ENCODE measurements at places on chromosomes 3 and 15. TPM values are rescaled to one million over a fixed set of nuclear protein-coding genes. Genes with fewer than 3 reads are reported as not detected.

GRCh38 chr3:62586356-62586755, 213.0 kb upstream of the FEZF2 start:
- H3K4me1 ChIP-seq, result no peaks in the 10 kb centered on the region
- no peaks in the 10 kb centered on the region for H3K36me3 ChIP-seq
- no peak for DNase-seq

Gene PRC1
- total RNA-seq, result 30.3 TPM

DNA sequence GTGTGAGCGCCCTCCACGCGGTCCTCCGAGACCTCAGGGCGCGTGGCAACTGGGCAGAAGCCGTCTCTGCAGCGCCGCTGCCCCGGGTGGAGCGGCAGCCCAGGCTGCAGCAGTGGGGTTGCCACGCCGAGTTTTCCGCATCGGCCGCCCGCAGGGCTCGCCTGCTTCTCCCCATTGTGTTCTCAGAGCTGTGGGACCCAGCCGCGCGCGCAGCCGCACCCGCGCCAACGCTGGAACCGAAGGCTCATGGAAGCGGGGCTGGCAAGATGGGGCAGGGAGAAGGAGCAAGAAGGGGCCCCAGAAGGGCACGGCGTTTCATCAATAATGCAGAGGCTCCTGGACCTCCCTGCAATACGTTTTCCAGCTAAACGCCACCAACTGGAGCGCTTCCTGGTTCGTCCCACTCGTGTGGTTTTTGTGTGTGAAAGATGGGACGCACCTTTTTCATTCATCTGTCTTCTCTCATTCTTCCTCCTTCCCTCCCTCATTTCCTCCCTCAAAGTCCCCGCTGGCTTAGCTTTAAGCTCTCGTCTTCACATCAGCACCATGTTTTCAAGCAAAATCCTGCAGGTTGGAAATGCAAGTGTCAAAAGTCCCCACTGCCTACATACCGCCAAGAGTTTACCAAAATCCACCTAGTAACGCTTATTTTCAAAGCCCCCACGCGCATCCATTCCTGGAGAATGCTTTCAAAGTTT, 1.2 kb downstream of the ROBO1 start:
- H3K27ac ChIP-seq, result no peak overlapping the region
- H3K4me1 ChIP-seq, result no peaks in the 10 kb centered on the region
- H3K4me3 ChIP-seq, result no peak overlapping the region
- H3K36me3 ChIP-seq, result no peaks in the 10 kb centered on the region
- H3K27me3 ChIP-seq, result no peaks in the 10 kb centered on the region

Gene AHSG
- not detected for total RNA-seq

DNA sequence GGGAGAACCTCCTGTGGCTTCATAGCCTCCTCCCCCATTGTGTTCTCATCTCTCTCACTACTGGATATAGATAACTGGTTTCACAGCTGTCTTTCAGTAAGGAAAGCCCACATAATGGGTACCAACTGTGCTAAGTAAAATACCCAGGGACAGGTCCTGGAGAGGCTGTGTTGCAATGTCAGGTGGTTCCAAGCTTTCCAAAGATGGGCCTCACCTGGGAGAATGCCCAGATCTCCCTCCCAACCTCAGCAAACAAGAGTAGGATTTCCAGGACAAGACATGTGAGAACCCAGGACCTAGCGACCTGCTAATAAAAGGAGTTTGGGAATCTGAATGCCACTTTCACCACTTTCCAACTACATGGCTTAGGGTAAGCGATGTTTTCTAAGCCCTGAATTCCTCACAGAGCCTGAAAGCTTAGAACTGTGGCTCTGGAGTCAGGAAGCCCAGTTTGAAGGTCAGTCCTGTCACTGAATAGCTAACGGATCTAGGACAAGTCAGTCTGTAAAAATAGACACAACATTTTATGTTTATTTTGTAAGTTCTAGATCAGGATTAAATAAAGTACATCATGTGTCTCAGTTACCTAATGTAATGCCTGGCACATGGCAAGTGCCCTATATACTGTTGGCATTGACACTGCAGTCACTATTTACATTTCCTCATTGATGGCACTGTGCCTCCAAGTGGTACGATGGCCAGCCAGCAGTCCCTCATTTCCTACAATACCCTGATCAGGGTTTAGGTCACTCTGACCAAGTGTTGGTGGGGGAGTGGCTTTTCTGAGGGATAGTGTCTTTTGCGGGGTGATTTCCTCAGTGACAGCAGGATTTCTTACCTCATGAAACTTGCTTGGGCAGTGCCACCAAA, 11.9 kb downstream of the CERS3 start:
- no peaks in the 10 kb centered on the region for H3K36me3 ChIP-seq
- H3K4me1 ChIP-seq, result no peaks in the 10 kb centered on the region
- H3K27ac ChIP-seq, result no peak overlapping the region
- H3K4me3 ChIP-seq, result no peak overlapping the region
- H3K27me3 ChIP-seq, result no peaks in the 10 kb centered on the region
- no peak for DNase-seq

Gene PLA2G4D
- total RNA-seq, result not detected

Gene ERICH6
- total RNA-seq, result not detected

GRCh38 chr3:115228266-115228665, 81.2 kb upstream of the ZBTB20 start:
- no peaks in the 10 kb centered on the region for H3K27me3 ChIP-seq
- H3K36me3 ChIP-seq, result no peaks in the 10 kb centered on the region
- no peak for DNase-seq

Gene CYP1A2
- total RNA-seq, result not detected

- no peaks in the 10 kb centered on the region for H3K36me3 ChIP-seq
- DNase-seq, result no peak
- H3K4me3 ChIP-seq, result no peak overlapping the region
These were observed 765.9 kb downstream of the NR2F2 start for GRCh38 chr15:97096303-97096835.

GRCh38 chr3:126792998-126793397, 89.0 kb downstream of the CHCHD6 start:
- no peaks in the 10 kb centered on the region for H3K36me3 ChIP-seq
- H3K27ac ChIP-seq, result no peak overlapping the region
- H3K27me3 ChIP-seq, result no peaks in the 10 kb centered on the region
- no peak for DNase-seq

- no peak for DNase-seq
- no peaks in the 10 kb centered on the region for H3K4me1 ChIP-seq
- no peaks in the 10 kb centered on the region for H3K27me3 ChIP-seq
These were observed 1090.2 kb downstream of the PLOD2 start for GRCh38 chr3:145070795-145071194.

Gene LIPH
- total RNA-seq, result 26.7 TPM

Gene MEX3B
- not detected for total RNA-seq

Gene C3orf22
- not detected for total RNA-seq

GRCh38 chr15:63232405-63232804, 43.0 kb downstream of the RAB8B start:
- no peak overlapping the region for H3K27ac ChIP-seq
- H3K4me1 ChIP-seq, result peaks cover 13% of the 10 kb centered on the region
- no peaks in the 10 kb centered on the region for H3K27me3 ChIP-seq
- H3K4me3 ChIP-seq, result no peak overlapping the region
- no peaks in the 10 kb centered on the region for H3K36me3 ChIP-seq
- DNase-seq, result no peak

DNA sequence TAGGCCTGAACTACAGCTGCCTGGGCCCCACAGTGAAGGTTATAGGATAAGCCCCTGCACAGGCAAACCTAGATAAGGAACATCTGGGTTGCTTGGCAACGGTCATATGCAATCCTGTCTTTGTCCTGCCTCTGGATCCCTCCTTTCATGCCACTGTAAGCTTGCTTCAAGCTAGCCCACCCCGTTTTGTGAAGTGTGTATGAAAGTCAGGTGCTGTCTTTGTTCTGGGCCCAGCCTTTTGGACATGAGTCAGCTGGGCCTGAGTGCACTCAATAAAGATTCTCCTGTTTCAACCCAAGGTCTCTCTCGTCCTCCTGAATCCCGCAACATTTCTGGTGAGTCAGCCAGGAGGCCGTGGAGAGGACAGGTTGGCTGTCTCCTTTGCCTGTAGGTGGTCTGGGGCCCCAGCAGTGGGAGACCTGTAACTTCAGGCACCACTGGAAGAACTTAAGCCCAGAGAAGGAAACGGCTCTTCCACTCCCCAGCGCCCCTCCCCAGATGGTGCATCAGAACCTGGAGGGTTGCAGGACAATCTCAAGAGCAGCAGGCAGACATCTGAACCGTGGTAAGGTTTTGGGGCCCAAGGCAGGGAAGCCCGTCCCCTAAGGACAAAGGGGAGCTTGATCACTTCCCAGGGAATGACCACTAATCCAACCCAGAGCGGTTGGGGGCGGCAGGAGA, 8.3 kb upstream of the SLC9C1 start:
- no peak overlapping the region for H3K4me3 ChIP-seq
- no peak for DNase-seq
- no peaks in the 10 kb centered on the region for H3K4me1 ChIP-seq
- H3K27ac ChIP-seq, result no peak overlapping the region

- no peak overlapping the region for H3K4me3 ChIP-seq
- no peak overlapping the region for H3K27ac ChIP-seq
- no peak for DNase-seq
- H3K4me1 ChIP-seq, result no peaks in the 10 kb centered on the region
- no peaks in the 10 kb centered on the region for H3K36me3 ChIP-seq
These were observed 194.0 kb downstream of the SSR3 start for GRCh38 chr3:156360963-156361362.

- no peak overlapping the region for H3K27ac ChIP-seq
- H3K27me3 ChIP-seq, result no peaks in the 10 kb centered on the region
- no peaks in the 10 kb centered on the region for H3K4me1 ChIP-seq
- peak; percentile 10 for DNase-seq
- no peak overlapping the region for H3K4me3 ChIP-seq
These were observed 21.2 kb downstream of the LRRC2 start for GRCh38 chr3:46544771-46545503.

Gene LYZL4
- not detected for total RNA-seq

Gene DHFR2
- total RNA-seq, result 5.2 TPM

- no peak for DNase-seq
- no peak overlapping the region for H3K27ac ChIP-seq
- H3K27me3 ChIP-seq, result no peaks in the 10 kb centered on the region
These were observed 15.1 kb downstream of the CLDN1 start for GRCh38 chr3:190307164-190307545.

GRCh38 chr3:157089455-157090221, 70.3 kb downstream of the CCNL1 start:
- peak overlapping the region; percentile 69 for H3K4me3 ChIP-seq
- H3K27me3 ChIP-seq, result no peaks in the 10 kb centered on the region
- no peaks in the 10 kb centered on the region for H3K36me3 ChIP-seq
- H3K4me1 ChIP-seq, result no peaks in the 10 kb centered on the region

Gene CHRNB4
- not detected for total RNA-seq

DNA sequence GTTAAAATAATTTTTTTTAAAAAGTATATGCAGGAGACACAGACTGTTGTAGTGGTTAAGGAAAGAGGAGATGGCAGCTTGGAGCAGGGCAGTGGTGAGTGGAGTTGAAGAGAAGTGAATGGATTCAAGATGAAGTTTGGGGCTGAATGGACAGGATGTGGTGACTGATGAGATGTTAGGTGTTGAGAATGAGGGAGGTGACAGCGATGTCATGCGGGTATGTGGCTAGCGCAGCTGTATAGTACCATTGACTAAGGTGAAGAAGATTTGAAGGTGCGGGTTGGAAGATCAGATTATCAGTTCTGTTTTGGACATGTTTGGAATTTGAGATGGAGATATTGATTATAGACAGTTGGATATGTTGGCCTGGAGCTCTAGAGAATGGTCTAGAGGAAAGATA, 20.1 kb downstream of the FBXO22 start:
- no peak overlapping the region for H3K27ac ChIP-seq
- H3K36me3 ChIP-seq, result no peaks in the 10 kb centered on the region
- no peaks in the 10 kb centered on the region for H3K4me1 ChIP-seq
- DNase-seq, result no peak
- H3K27me3 ChIP-seq, result no peaks in the 10 kb centered on the region
- H3K4me3 ChIP-seq, result no peak overlapping the region

Gene MORF4L1
- total RNA-seq, result 90.8 TPM

DNA sequence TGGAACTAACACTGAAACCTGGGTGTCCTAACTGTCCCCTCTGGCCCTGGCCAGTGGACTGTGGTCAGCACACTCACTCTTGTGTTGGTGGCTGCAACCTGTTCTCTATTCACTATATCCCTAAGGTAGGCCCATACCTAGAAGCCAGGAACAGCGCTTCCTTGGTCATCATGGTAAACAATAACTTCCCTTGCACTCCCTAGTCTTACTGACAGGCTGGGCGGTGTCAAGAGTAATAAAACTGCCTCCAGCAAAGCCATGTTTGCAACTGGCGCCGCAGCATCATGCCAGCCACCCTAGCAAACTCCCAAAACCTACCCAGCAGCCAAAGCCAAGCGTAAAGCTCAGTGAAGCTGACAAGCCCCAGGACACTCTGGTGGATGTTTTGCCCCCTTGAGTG, 63.1 kb upstream of the TSEN2 start:
- H3K36me3 ChIP-seq, result no peaks in the 10 kb centered on the region
- no peak overlapping the region for H3K27ac ChIP-seq
- H3K4me3 ChIP-seq, result no peak overlapping the region
- no peak for DNase-seq

Gene SPINK8
- not detected for total RNA-seq

GRCh38 chr3:123632161-123632655, 47.4 kb upstream of the HACD2 start:
- no peak overlapping the region for H3K4me3 ChIP-seq
- no peaks in the 10 kb centered on the region for H3K36me3 ChIP-seq

DNA sequence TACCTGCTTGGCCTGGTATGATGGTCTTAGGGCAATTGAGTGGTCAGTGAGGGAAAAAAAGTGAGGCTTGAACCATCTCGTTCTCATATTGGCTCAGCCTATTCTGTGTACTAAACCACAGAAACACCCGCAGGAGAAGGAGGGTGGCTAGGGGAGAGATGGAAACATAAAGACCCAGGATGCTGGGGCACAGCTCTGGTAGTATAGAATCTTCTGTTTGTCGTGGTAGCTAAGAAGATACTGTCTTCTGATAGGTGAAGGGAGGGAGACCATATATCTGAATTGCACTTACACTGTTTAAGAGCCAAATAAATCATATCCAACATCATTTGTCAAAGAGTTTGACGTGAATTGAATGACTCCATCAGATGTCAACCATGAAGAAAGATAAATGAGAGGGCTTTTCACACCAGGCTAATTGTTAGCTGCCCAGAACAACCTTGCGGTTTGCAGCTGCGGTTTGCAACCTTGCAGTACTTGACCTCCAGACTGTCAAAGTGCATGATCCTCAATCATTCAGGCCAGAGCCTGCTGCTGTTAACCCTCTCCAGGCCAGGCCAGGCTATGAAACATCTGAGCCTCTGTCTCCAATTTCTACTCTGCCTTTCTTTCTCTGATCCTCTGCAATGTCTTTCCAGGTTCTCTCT, 40.9 kb upstream of the PIK3R4 start:
- no peak overlapping the region for H3K4me3 ChIP-seq
- no peak for DNase-seq
- no peaks in the 10 kb centered on the region for H3K27me3 ChIP-seq

All from Peyer's patch (tissue), 4 donors.